ENCODE measurements at places on chromosomes 7 and 10. TPM values are rescaled to one million over a fixed set of nuclear protein-coding genes. Genes with fewer than 3 reads are reported as not detected.
A peak's percentile ranks its signal among the peaks of the same experiment; 100 is the strongest.

- DNase-seq = no peak
These were observed 441 bp downstream of the FBH1 start for GRCh38 chr10:5890452-5890915.

DNA sequence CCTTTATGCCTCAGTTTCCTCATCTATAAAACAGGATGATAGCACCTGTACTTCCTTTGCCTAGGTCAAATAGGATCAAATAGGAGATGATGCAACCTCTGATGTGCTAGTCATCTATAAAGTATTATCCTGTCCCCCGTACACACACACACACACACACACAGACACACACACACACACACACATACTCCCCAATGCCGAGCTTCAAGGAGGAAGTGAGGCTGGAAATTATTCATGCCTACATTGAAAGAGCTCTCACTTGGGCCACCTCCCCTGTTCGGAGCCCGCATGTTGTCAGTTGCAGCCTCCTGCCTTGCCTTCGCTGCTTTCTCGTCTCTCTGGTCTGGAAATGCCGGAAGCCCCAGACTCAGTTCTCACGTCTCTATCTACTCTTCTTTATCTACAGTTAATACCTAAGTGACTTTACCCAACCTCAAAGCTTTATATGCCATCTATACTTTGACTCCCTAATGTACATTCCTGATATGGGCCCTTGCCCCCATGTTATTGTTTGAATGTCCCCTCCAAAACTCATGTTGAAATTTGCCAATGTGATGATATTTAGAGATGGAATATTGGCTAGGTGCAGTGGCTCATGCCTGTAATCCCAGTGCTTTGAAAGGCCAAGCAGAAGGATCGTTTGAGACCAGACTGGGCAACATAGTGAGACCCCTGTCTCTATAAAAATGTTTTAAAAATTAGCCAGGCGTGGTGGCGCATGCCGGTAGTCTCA is 6.9 kb upstream of the UBE2H start:
- DNase-seq = no peak

GRCh38 chr7:116979430-116979829 is 26.1 kb downstream of the ST7 start:
- no peak for DNase-seq

- peak; percentile 26 for DNase-seq
These were observed 257.8 kb upstream of the ZNF32 start for GRCh38 chr10:43906490-43906889.

GRCh38 chr10:17954861-17955260 is 3.1 kb downstream of the SLC39A12 start:
- no peak for DNase-seq

DNA sequence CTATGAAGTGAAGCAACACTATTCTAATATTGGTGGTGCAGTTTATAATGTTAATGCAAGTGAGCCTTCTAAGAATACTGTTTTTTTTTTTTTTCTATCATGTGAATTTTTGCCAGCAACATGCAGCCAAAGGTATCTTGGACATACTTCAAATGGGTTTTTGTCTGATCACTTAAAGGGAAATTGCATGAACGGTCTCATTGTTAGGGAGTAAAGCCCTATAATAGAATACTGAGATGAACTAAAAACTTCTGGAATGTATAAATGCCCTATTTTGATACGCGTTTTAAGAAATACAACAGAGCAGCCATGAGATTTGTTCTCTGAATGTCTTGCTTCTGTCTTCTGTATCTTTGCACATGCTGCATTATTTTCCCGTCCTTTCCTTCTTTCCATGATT is 10.5 kb upstream of the MDFIC start:
- DNase-seq = no peak

- DNase-seq = no peak
These were observed 5.7 kb upstream of the TIAL1 start for GRCh38 chr10:119602241-119603095.

DNA sequence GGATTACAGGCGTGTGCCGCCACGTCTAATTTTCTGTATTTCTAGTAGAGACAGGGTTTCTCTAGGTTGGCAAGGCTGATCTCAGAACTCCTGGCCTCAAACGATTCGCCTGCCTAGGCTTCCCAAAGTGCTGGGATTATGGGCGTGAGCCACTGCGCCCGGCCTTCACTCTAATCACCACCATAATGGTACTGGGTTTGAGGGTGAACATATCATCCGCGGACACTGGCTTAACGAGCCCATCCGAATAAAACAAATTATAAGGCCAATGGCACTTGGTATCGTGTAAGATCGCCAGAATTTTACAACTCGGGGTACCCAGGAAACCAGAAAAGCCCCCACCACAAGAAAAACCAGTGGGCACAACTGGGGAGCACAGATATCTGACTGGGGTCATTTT is 580 bp downstream of the FAM200A start:
- DNase-seq = no peak

DNA sequence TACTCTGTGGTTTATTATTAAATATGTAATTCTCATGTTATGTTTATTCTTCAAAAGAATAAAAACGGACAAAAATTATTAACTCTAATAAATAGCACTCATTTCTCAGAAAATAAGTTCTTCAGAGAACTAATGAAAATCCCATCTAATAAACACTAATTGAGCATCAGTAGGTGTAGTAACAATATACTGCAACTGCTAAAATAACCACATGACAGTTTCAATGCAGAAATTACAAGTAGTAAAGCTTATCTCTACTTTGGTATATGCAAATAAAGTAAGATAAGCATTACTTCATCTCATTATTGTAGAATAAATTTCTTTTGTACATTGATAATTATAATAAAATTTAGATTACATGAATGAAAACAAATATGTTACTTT is 56.4 kb upstream of the DKK1 start:
- no peak for DNase-seq

DNA sequence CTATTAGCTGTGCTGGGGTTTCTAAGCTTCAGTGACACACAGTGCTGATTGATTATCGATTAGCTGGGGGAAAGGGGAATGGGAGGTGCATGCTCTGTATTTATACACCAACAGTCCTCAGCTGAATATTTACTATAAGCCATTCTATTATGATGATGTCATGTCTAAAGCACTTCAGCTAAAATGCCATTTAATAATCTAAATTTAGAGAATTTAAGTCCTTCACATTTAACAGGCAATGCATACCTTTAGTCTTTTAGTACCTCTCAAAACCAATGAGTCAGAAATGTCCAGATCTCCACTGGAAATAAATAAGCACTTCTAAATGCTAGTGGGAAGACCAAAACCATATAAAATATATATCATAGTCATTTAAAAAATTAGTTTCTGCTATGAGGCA is 24.6 kb downstream of the RPP38 start:
- DNase-seq = no peak

- no peak for DNase-seq
These were observed 34.8 kb downstream of the BTRC start for GRCh38 chr10:101388676-101389276.

DNA sequence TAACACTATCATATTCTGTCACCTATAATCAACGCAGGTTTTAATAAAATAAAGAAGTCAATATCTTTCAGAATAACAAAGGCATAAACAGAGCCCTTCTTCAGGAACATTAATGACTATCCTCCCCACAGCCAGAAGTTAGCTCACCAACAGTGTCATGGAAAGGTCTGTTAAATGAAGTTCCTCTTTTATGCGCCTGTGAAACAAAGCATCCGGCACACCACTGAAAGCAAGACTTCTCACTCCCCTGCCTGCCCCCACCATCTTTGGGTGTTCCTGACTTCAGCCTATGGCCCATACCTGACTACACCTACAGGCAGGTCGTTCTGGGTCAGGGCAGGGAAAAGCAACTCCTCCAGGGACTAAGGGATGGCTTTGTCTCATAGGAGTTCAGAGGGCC is 205.4 kb downstream of the FANK1 start:
- DNase-seq = no peak

DNA sequence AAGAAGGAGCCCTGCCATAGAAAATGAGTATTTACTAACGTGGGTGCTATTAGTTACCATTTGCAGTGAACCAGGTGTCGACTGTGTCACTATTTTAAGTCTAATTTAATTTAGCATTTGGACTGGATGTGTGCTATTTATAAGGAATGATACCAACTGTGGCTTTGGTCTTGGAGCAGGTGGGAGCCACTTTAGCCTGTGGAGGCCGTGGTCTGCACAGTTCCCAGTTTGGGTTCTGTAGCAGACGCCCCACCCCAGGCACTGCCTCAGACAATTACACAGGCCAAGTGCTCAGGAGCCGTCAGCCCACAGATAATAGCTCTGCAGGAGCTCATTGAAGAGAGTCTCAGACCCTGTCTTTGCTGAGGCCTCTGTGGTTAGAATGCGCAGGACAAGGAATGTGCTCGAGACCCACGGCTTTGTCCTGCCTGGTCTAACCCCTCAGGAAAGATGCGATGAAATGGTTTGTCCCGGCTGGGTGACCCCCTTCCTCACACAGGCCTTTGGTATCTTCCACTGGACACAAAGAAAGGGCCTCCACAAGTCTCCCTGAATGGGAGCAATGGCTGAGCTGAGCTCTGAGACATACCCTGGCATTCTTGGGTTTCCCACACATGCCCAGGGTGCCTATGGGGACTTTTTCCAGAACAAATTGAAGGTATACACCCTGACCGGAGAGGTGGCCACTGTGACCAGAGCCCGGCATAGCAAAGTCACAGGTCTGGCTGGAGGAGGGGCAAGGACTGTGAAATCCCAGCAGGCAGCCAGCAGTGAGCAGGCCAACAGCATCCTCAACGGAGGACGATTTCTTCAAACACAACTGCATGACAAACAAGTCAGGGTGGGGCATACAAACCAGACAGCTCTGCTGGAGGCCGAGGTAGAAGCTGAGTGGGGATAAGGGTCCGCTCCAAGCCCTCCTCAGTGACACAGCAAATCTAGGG is 251.2 kb downstream of the ARHGAP12 start:
- DNase-seq = no peak

- DNase-seq = no peak
These were observed 29.9 kb upstream of the RAPGEF5 start for GRCh38 chr7:22386865-22387264.

- DNase-seq = no peak
These were observed 75.4 kb downstream of the ATXN7L1 start for GRCh38 chr7:105800849-105801534.

GRCh38 chr7:117015258-117016184 is 62.2 kb downstream of the ST7 start:
- no peak for DNase-seq

- no peak for DNase-seq
These were observed 2.3 kb downstream of the LOXL4 start for GRCh38 chr10:98265403-98266378.

DNA sequence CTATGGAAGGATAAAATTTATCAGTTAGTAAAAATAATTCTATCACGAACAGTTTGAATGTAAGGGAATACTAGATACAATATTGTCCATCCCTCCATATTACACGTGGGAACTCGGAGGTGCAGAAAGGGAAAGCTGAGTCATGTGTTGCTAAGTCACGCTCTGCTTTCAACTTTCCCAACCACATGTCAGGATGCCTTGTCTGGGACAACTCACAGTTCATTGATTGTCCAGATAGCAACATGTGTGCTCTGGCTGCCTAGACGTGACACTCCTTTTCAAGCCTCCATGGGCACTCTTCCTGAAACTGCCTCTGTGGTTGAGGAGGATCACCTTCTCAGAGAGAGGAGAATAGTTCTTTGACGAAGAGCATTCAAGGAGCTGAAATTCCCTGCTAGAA is 808.1 kb downstream of the GRID1 start:
- DNase-seq = no peak

- DNase-seq = no peak
These were observed 143.7 kb upstream of the HABP2 start for GRCh38 chr10:113409175-113409574.

DNA sequence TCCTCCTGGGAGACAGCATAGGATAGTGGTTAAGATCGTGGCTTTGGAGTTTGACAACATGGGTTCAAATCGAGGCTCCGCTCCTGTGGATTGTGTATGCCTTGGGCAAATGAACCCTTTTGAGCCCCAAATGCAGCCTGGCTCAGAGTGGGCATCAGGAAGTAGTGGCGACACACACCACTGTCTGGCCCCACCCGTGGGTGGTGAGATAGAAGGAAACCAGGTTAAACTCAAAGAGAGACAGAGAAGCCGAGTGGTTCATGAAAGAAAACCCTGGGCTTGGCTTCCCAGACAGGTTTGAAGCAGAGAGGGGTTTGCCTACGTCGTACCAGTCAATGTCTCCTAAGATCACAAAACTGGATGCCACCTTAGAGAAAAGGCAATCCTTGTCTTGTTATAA is 57.7 kb downstream of the PRTFDC1 start:
- DNase-seq = no peak

- no peak for DNase-seq
These were observed 348.1 kb downstream of the GATA3 start for GRCh38 chr10:8402576-8402975.

GRCh38 chr10:33414841-33415240 is 80.4 kb upstream of the NRP1 start:
- DNase-seq = no peak

DNA sequence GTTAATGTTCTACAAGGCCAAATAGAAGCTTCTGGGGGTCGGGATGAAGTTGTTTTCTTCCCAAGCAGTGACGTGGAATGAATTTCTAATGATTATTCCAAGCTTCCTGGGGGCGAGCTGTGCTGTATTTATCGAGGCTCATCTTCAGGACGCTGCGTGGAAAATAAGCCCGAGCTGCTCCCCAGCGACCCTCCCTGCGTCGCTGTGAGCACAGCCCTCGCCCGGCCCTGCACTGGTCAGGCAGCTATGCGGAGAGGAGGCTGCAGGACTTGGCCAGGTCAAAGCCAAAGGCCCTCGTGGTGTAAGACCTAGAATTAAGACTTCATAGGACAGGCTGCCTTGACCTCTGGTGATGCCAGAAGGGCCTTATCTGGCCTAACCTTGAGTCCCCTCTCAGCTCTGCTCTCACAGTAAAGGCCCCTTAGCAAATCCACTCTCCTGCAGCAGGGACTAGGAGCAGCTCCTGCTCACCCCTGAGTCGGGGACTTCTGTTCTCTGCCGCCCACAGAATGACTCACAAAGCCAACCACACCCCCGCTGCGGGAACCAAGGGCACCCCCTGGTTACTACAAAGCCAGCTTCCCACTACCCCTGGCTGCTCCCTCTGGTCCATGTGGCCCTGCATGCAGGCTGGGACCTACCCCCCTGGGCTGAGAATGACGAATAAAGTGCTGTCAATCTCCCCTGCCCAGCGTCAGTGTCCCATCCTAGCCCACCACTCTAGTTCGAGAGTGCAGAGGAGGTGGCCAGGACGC is 501.6 kb downstream of the TCERG1L start:
- DNase-seq = no peak

- peak; percentile 16 for DNase-seq
These were observed 7.9 kb downstream of the GPRIN2 start for GRCh38 chr10:46548498-46549090.

GRCh38 chr7:38833329-38833728 is 75.7 kb downstream of the VPS41 start:
- no peak for DNase-seq

- DNase-seq = no peak
These were observed 29.6 kb upstream of the GOT1 start for GRCh38 chr10:99460070-99460469.

The MYO1G gene
- 0.77 TPM for total RNA-seq

The SLC26A4 gene
- 0.41 TPM for total RNA-seq

The PHKG1 gene
- total RNA-seq = 21.4 TPM

The COL28A1 gene
- total RNA-seq = 1.9 TPM

The ABCA13 gene
- not detected for total RNA-seq

The CTTNBP2 gene
- 1.2 TPM for total RNA-seq

The RELN gene
- 0.44 TPM for total RNA-seq

The AKR1C2 gene
- 17.5 TPM for total RNA-seq

The CDNF gene
- total RNA-seq = 1.5 TPM

The OR6B1 gene
- total RNA-seq = not detected

The CLCN1 gene
- total RNA-seq = not detected

The CYTH3 gene
- total RNA-seq = 25.5 TPM

The OR13A1 gene
- total RNA-seq = not detected
